LHCN-M2 (cell line): ENCODE measurements at places on chromosomes 3 and 15. TPM values are rescaled to one million over a fixed set of nuclear protein-coding genes. Genes with fewer than 3 reads are reported as not detected.

DNA sequence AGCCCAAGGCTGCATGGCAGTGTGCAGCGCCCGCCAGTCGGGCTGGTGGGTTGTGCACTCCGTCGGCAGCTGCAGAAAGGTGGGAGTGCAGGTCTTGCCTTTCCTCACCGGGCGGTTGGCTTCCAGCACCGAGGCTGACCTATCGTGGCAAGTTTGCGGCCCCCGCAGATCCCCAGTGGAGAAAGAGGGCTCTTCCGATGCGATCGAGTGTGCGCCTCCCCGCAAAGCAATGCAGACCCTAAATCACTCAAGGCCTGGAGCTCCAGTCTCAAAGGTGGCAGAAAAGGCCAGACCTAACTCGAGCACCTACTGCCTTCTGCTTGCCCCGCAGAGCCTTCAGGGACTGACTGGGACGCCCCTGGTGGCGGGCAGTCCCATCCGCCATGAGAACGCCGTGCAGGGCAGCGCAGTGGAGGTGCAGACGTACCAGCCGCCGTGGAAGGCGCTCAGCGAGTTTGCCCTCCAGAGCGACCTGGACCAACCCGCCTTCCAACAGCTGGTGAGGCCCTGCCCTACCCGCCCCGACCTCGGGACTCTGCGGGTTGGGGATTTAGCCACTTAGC is 4.3 kb downstream of the ISL2 start:
- DNase-seq, result no peak

FILIP1L gene
- total RNA-seq, result 2.2 and 4.7 TPM in 2 replicates

DNA sequence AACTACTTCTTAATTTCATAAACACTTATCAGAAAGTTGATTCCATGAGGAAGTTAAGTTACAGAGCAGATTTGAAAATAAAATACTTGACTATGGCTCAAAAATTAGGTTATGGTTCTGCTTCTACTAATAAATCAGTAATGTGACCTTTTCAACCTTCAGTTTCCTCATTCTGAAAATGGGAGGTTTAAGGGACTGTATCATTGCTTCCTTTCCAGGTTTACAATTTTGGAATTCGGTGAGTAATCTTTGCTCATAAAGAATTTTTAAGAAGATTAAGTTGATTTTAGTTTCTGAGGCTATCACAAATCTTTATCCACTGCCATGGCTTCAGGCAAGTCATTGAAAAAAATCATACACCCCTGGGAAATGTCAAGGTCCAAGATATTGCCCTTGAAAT is 1061.2 kb downstream of the DIPK2A start:
- no peak for DNase-seq

GRCh38 chr3:176469694-176470205 is 727.5 kb downstream of the TBL1XR1 start:
- no peak for DNase-seq

DNA sequence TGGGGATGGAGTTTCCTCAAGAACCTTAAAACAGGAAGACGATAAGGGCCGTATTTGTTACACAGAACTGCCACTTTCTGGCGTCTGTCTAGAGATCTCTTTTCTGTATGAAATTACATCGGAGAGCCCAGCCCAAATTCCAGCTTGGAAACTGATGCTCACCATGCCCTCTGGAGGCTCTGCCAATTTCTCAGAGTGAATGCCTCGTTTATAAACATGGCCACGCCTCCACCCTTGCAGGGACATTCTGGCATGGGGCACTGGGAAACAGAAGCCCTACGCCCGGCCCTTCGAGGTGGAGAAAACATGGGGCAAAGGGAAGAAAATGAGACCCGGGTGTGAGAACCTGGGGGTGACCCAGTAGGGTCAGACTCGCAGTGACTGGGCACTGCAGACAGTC is 53.4 kb upstream of the SEC13 start:
- DNase-seq, result peak; percentile 46

GRCh38 chr3:31142139-31142538 is 247.7 kb upstream of the GADL1 start:
- DNase-seq, result no peak

GRCh38 chr3:116614795-116615362 is 94.7 kb upstream of the TUSC7 start:
- no peak for DNase-seq

DNA sequence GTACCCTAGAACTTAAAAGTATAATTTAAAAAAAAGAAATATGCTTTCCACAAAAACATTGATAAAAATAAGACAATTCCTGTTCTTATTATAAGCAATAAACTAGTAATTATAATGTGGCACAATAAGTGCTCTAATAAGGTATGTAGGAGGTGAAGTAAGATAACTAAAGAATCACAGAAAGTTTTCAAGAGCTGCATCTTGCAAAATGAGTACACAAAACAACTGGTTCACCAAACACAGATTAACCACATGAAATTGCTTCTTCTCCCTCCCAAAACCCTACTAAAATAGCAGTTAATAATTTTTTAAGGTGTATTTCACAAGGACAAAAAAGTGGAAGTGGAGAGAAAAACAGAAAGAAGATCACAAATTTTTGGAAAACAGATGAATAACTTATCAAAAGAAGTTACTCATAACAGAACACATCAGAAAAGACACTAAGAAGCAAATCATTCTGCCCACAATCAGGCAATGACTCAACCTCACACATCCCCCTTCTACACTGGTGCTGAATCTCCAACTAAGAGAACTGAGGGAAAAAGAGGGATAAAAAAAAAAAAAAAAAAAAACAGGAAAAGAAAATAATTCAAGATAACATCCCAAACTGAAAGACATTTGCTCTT is 64.2 kb downstream of the TBC1D5 start:
- DNase-seq, result peak; percentile 75

CPNE9 gene
- not detected in 2 replicates for total RNA-seq

DNA sequence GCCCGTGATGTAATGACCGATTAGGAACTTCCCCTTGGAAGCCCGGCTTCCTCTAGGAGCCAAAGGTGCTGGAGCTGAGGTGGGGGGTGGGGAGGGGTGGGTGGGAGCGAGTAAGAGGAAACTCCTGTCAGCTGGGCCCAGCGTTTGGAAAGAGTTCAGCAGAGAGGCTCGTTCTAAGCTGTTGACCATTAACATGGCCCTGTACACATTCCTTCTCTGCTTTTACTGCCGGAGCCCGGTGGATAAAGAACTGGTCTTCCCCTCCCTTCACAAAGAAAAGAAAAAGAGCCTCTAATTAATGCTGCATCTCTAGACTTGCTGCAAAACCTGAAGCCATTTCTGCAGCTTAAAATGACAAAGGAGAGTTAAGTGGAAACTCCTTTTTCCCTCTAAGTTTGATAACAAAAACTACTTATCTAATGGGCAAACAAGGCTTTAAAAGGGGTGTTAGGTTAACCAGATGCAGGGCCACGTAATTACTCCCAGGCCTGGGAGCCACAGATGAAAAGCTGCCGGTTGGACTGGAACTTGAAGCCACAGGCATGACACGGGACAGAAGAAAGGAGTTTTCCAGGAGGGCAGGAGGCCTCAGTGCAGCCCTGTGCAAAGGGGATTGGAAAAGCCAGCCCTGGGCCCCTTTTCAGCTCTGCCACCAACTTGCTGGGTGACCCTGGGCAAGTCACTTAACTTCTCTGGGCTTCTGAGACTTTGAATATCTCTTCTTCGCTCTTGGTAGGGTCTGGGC is 71.3 kb downstream of the SMAD6 start:
- no peak for DNase-seq

- no peak for DNase-seq
These were observed 1.0 kb downstream of the DCBLD2 start for GRCh38 chr3:98900265-98901118.

GRCh38 chr3:124261306-124261705 is 269.4 kb upstream of the ROPN1 start:
- no peak for DNase-seq

GRCh38 chr15:41523097-41523496 is 9.5 kb upstream of the LTK start:
- no peak for DNase-seq

DNA sequence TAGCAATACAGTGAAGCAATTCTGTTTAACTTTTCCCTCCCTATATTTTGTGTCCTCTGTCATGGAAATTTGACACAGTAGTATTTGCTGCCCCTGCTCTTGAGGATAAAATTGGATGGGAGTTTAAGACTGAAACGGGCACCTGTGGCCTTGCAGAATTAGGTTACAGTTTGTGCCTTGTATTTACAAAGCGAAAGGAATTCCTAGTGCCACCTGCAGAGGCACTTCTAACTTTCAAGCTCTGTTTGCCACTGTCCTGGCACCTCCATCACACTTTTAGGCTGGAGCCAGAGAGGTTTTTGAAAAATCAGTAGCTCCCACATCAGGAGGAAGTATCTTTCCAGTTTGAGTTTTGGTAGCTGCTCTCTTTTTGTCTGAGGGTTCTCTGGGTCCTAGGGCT is 39.5 kb downstream of the CD86 start:
- DNase-seq, result no peak

GRCh38 chr3:965826-966225 is 127.0 kb upstream of the CNTN6 start:
- DNase-seq, result no peak

DNA sequence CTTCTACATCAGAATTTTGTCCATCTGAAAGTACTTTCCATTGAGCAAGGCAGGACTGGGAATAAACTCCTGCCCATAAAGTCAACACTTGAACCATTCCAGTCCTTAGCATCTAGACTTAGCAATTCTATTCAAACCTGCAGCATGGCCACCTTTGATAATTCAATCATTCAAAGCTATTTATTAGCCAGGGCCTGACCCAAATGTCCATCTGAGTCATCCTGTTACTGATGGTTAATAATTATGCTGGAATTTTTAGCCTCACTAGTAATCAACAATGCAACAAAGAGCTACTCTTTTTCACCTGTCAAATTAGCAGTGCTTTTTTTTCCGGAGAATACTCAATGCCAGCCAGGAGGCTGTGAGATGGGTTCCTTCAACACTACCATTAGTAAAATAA is 72.7 kb upstream of the SNRK start:
- no peak for DNase-seq

GRCh38 chr15:90040618-90041017 is 39.5 kb downstream of the ZNF710 start:
- no peak for DNase-seq
